ENCODE measurements at places on chromosomes 16 and 17.

DNA sequence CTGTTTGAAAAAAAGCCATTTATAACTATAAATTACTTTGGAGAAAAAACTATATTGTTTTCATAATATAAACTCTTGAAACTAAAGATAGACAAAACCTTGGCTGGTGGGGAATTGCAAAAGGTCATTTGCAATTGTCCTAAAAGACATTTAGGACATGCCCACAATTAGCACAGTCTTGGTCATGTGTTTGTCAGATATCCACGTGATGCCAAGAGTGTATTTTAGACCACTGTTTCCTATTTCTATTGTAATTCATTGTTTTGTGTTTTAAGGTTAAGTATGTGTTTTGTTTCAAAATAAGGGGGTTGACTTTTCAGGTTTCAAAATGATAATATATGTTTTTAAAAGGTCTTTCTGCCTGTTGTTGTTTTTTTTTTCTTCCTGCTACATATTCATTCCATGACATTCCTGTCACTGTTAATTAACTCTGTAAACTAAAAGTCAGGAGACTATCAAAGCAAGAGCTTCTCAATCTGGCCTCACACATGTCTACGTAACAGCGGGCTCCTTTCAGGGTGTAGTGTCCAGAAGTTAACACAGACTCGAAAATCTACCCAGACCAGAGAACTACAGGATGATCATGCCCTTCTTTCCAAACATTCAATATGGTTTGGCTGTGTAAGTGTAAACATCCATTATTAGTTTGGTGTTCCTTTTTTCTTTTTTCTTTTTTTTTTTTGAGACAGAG, 58.7 kb downstream of the COG7 start:
- DNase-seq: no peak

- DNase-seq: no peak
Observed at GRCh38 chr17:4740025-4740351, 260 bp upstream of the CXCL16 start.

GRCh38 chr16:79211586-79211985, 389.0 kb downstream of the MAF start:
- DNase-seq: no peak

- DNase-seq: no peak
Observed at GRCh38 chr16:50247906-50248608, 18.3 kb upstream of the ADCY7 start.

DNA sequence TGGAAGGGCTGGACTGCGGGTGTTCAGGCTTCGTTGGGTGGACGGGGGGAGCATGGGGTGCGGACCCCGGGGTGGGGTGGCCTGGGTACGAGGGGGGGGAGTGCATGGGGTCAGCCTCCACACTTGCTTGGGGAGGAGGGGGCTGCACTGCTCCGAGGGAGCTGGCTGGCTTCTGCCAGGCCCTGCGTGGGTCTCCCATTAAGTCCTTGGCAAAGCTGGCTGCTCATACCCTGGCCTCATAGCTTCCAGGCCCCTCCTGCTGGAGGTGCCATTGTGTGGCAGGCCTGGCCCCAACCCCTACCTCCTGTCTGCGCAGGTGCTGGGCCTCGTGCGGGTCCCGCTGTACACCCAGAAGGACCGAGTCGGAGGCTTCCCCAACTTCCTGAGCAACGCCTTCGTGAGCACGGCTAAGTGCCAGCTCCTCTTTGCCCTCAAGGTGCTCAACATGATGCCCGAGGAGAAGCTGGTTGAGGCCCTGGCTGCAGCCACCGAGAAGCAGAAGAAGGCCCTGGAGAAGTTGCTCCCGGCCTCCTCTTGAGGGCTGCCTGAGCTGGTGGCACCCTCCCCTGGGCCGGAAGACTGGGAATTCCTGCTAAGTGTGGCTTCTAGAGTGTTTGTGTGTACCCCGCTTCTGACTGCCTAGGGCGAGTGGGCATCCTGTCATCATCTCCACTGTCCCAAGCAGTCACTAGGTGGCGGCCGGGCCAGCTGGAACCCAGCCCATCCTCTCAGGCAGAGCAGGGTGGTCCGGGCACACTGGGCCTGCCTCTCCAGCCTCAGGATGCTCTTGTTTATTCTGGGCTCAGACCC, 1.5 kb downstream of the NUDT16L1 start:
- no peak for DNase-seq

DNA sequence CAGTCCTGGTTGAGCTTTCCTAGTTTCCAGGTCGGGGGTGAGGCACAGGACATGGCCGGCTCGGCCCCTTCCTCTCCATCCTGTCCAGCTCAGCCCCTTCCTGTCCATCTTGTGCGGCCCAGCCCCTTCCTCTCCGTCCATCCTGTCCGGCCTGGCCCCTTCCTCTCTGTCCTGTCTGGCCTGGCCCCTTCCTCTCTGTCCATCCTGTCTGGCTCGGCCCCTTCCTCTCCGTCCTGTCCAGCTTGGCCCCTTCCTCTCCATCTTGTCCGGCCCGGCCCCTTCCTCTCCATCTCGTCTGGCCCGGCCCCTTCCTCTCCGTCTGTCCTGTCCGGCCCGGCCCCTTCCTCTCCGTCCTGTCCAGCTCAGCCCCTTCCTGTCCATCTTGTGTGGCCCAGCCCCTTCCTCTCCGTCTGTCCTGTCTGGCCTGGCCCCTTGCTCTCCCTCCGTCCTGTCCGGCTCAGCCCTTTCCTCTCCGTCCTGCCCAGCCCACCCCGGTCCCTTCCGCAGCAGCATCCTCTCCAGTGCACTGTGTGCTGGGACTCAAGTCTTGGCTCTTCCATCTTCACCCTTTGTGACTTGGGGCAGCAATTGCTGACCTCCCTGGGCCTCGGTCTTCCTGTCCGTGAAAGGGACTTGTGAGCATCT, 5.5 kb upstream of the ZNF750 start:
- DNase-seq: no peak

DNA sequence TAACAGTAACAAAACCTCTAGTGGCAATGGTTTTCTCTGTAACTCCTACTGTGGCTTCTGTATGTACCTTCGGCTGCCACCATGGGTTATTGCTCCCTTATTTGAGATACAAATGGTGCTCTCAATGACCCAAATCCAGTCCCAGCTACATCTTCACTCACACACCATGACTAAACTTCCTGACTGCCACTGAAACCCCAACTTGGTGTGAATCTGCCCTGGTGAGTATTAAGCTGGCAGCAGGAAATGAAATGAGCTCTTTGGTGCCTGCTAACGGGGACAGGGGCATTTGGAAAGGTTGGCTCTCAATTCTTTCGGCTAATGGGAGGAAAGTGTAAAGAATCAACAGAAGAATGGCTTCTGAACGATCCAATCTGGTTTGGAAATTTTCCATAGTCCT, 7.5 kb upstream of the SLC35B1 start:
- no peak for DNase-seq

Measured in nephron progenitor cell (in vitro differentiated cells).